ENCODE measurements at places on chromosomes 16 and 17. TPM values are rescaled to one million over a fixed set of nuclear protein-coding genes. Genes with fewer than 3 reads are reported as not detected.

DNA sequence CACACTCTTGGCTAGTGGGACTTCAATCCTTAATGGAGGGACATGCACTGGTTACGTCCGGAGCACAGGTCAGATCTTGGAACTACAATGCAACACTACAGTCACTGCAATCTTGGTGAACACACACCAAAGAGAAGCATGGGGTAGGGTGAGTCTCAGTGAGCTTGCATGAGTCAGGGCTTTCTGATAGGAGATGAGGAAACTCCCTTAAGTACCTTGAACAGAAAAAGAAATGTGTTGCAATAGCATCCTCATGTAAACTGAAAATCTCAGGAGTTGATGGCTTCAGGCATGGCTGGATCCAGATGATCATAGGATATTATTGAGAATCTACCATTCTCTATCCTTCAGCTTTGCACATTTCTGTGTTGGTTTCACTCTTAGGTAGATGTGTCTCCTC, 54.1 kb downstream of the CES1 start:
- no peak for DNase-seq
- H3K27me3 ChIP-seq: no peaks in the 10 kb centered on the region
- no peaks in the 10 kb centered on the region for H3K4me1 ChIP-seq

TLCD2 gene
- total RNA-seq: 1.1 TPM

KRTAP2-2 gene
- not detected for total RNA-seq

PTGES3L gene
- total RNA-seq: 52.3 TPM

DNA sequence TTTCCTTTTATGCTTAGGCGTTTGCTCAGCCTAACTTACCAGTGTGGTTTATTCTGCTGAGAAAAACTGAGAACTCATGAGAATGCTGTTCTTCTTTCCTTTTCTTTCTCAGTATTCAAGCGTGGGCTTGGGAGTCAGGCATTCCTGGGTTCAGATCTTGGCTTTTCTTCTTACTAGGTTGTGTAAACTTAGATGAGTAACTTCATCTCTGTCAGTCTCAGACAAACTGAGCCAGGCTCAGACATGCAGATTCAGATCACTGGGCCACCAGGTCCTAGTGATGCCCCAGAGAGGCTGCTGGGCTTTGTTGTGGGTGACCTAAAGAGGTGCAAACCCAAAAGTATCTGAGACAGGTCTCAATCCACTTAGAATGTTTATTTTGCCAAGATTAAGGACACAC, 95.8 kb upstream of the MPHOSPH6 start:
- peaks cover 9% of the 10 kb centered on the region for H3K4me1 ChIP-seq
- no peaks in the 10 kb centered on the region for H3K36me3 ChIP-seq
- no peaks in the 10 kb centered on the region for H3K27me3 ChIP-seq

GRCh38 chr16:13269359-13269758, 368.0 kb downstream of the SHISA9 start:
- no peaks in the 10 kb centered on the region for H3K36me3 ChIP-seq
- no peak overlapping the region for H3K4me3 ChIP-seq
- no peaks in the 10 kb centered on the region for H3K27me3 ChIP-seq
- no peak for DNase-seq
- H3K4me1 ChIP-seq: no peaks in the 10 kb centered on the region

IRX3 gene
- total RNA-seq: 5.0 TPM

C16orf96 gene
- total RNA-seq: 0.24 TPM

DNA sequence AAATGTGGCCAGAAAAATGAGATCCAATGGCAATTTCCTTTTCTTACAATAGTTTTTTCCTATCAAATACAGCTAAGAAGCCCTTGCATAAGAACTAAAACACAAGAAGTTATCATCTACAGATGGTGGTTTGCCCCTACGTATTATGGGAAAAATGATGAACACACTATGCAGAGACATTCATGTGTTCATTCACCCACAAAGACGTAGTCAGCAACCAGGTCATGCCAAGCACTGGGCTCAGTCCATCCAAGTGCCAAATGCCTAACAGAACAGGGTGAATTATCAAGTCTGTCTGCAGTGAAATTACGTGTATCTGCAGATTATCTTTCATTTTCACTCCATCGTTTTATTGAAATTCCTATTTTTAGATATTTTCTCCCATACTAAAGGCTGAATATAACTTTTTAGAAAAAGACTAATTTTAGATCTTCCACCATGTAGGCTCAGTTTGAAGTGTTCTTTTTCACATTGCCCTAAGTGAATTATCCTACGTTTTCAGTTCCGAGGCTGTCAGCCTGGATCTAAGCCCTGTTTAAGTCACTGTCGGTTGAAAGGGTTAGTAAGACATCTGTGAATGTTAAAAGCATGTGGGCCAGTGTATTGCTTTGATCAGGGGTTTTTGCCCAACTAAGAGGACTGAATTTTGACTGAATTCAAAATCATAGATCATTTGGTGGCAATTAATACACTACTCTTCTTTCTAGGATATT, 78.1 kb upstream of the DHX40 start:
- no peak overlapping the region for H3K4me3 ChIP-seq
- H3K27ac ChIP-seq: no peak overlapping the region
- H3K27me3 ChIP-seq: no peaks in the 10 kb centered on the region
- no peaks in the 10 kb centered on the region for H3K36me3 ChIP-seq
- H3K4me1 ChIP-seq: no peaks in the 10 kb centered on the region

- no peaks in the 10 kb centered on the region for H3K36me3 ChIP-seq
- no peak overlapping the region for H3K4me3 ChIP-seq
- no peak overlapping the region for H3K27ac ChIP-seq
- H3K4me1 ChIP-seq: peaks cover 40% of the 10 kb centered on the region
- H3K27me3 ChIP-seq: no peaks in the 10 kb centered on the region
Observed at GRCh38 chr16:49776085-49776595, 79.8 kb downstream of the ZNF423 start.

FBXO39 gene
- not detected for total RNA-seq

ZSCAN10 gene
- total RNA-seq: not detected

Data from right atrium auricular region (tissue), 2 donors.